Tibial nerve (tissue), 4 donors: ENCODE measurements at places on chromosomes 16 and 17. TPM values are rescaled to one million over a fixed set of nuclear protein-coding genes. Genes with fewer than 3 reads are reported as not detected.

GNG13 gene
- not detected for total RNA-seq

CMTM1 gene
- 5.1 TPM for total RNA-seq

CTNS gene
- 62.1 TPM for total RNA-seq

- no peaks in the 10 kb centered on the region for H3K27me3 ChIP-seq
- H3K4me3 ChIP-seq: no peak overlapping the region
- DNase-seq: peak; percentile 28
Measured at GRCh38 chr16:31253642-31254045, 6.1 kb upstream of the ITGAM start.

DNA sequence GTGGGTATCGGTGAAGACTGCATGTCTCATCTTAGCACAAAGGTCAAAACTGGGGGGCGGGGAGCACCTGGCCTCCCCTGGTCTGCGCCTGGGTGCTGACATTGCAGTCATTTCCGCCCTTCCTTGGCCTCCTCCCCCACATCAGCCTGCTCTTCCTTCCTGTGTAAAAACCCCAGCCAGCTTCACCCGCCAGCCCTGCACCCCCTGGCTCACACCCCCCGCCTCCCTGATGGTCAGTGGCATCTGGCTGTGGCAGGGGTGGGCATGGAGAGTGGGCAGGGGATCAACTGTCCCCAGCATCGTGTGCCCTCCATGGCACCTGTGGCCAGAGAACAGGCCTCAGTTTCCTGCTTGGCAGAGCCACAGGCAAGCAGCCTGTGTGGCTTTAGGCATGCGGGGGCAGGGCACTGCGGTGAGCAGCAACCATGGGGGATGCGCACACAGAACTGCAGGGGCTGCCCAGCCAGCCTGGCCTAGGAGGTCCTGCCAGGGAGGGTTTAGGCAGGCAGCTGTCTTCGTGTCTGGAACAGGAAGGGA is 26.5 kb upstream of the LASP1NB start:
- H3K4me3 ChIP-seq: no peak overlapping the region
- H3K27me3 ChIP-seq: no peaks in the 10 kb centered on the region
- no peaks in the 10 kb centered on the region for H3K36me3 ChIP-seq
- peaks cover 71% of the 10 kb centered on the region for H3K4me1 ChIP-seq

GRCh38 chr16:81158964-81159363 is 62.8 kb upstream of the GCSH start:
- H3K27me3 ChIP-seq: no peaks in the 10 kb centered on the region
- H3K4me3 ChIP-seq: no peak overlapping the region
- H3K36me3 ChIP-seq: no peaks in the 10 kb centered on the region
- H3K27ac ChIP-seq: no peak overlapping the region
- no peak for DNase-seq

GRCh38 chr17:17058304-17058703 is 16.0 kb downstream of the MPRIP start:
- H3K27ac ChIP-seq: peak overlapping the region; percentile 56
- peaks cover 11% of the 10 kb centered on the region for H3K36me3 ChIP-seq
- DNase-seq: no peak
- H3K4me1 ChIP-seq: peaks cover 99% of the 10 kb centered on the region

DNA sequence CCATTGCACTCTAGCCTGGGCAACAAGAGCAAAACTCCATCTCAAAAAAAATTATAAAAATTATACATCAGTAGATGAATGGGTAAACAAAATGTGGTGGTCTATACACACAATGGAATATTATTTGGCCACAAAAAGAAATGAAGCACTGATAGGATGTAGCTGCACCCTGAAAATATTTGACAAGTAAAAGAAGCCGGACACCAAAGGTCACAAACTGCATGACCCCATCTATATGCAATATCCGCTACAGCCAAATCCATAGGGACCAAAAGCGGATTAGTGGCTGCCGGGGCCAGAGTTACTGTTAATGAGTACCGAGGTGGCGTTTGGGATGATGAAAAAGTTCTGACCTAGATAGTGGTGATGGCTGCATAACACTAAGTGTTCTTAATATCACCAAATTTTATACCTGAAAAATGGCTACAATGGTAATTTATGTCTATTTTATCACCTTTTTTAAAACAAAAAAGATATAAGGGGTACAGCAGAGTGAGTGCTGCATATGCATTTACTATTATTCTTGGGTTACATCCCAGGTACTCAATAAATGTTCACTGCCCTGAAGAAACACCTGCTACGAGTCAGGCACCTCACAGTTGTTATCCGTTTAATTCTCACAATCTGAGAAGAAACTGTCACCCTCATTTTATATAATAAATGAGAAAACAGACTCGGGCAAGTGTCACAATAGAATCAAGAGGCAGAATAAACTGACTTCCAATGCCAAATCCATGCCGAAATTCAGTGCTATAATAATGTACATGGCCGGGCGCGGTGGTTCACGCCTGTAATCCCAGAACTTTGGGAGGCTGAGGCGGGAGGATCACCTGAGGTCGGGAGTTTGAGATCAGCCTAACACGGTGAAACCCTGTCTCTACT is 807 bp upstream of the HBQ1 start:
- H3K27ac ChIP-seq: no peak overlapping the region
- no peak overlapping the region for H3K4me3 ChIP-seq
- H3K36me3 ChIP-seq: no peaks in the 10 kb centered on the region
- DNase-seq: no peak

DNA sequence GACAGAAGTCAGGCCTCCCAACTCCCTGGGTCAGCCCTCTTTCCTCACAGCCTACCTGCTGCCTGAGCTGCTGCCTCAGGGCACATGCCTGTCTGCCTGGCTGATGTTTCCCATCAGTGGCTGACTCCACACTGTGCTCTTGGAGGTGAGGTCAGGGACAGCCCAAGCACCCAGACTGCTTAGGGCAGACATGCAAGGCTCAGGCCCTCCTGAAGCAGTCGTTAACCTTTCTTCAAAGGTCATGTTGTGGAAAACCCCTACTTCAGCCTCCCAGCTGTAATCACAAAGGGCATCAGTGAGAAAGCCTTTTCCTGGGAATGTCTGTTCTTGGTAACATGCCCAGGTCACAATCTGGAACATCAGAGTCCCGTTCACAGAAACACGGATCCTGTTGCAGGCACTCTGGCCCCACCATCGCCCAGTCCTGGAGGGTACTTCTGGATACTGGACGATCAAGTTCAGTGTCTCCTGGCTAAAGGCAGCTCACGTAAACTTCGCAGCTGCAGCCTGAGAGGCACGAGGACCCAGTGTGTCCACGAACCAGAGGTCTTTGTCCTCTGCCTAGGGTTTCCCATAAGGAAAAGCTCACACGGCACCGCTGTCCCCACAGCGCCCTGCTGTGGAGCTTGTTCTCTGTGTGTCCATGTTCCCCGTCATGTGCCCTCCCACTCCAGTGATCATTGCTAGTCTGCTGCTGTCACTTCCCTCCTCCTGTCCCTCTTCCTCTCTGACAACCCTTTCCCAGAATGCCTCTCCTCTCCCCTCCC is 54.9 kb downstream of the GNAO1 start:
- H3K4me1 ChIP-seq: peaks cover 19% of the 10 kb centered on the region
- no peak overlapping the region for H3K4me3 ChIP-seq
- no peak overlapping the region for H3K27ac ChIP-seq

DNA sequence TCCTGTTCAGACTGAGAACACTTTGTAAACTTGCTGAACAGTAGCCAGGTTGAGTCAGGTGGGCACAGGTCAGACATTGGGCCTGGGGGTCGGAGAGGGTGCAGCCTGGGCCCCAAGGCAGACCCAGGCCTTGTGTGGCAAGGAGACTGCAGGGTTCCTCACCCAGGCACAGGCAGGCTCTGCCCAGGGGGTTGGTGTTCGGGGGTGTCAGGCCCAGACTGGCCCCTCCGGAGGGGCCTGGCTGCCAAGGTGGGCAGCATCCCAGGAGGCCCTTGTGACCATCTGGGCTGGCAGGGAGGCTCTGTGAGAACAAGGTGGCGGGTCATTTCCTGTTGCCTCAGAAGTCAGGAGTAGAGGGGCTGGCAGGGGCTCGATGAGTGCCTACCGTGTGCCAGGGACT is 585 bp upstream of the MYO15A start:
- no peak overlapping the region for H3K4me3 ChIP-seq
- H3K27ac ChIP-seq: no peak overlapping the region
- no peak for DNase-seq
- no peaks in the 10 kb centered on the region for H3K4me1 ChIP-seq
- peaks cover 8% of the 10 kb centered on the region for H3K36me3 ChIP-seq
- no peaks in the 10 kb centered on the region for H3K27me3 ChIP-seq

- no peak for DNase-seq
- H3K27ac ChIP-seq: peak overlapping the region; percentile 59
- no peaks in the 10 kb centered on the region for H3K27me3 ChIP-seq
- H3K36me3 ChIP-seq: no peaks in the 10 kb centered on the region
- peaks cover 3% of the 10 kb centered on the region for H3K4me1 ChIP-seq
Measured at GRCh38 chr16:69311533-69312387, 610 bp downstream of the VPS4A start.

GRCh38 chr16:73480381-73480780 is 432.5 kb upstream of the ZFHX3 start:
- H3K4me3 ChIP-seq: no peak overlapping the region
- no peaks in the 10 kb centered on the region for H3K36me3 ChIP-seq
- peaks cover 8% of the 10 kb centered on the region for H3K27me3 ChIP-seq
- no peaks in the 10 kb centered on the region for H3K4me1 ChIP-seq

DNA sequence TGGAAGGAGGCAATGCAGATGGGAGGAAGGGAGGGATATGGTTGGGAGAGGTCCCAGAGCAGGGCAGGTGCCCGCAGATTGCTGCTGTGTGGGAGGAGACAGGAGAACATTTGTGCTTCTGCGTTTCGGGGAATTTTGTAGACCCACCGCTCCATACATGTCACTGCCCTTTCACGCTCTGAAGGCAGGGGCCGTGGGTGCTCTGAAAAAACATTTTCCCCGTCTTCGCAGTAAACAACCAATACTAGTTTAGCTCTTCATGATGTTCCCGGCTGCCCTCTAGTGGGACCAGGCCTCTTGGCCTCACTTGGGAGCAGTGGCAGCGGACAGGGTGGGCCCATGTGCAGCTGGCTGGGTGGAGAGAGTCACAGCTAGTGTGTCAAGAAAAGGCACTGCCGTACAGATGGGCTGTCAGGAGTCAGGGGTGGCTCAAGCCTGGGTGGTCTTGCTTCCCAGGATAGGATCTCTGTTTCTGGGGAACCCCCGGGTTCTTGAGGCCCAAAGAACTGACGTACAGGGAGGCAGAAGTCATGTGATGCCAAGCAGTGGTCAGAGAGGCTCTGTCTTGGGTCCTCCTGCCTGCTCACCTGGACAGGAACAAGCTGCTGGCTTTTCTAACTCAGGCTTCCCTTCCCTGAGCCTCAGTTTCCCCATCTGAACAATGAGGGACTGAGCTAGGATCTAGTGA is 46.5 kb upstream of the CPNE2 start:
- H3K36me3 ChIP-seq: peaks cover 58% of the 10 kb centered on the region
- no peaks in the 10 kb centered on the region for H3K27me3 ChIP-seq
- H3K4me1 ChIP-seq: no peaks in the 10 kb centered on the region
- peak overlapping the region; percentile 51 for H3K27ac ChIP-seq
- peak; percentile 84 for DNase-seq
- H3K4me3 ChIP-seq: peak overlapping the region; percentile 2

- H3K36me3 ChIP-seq: no peaks in the 10 kb centered on the region
- no peak for DNase-seq
- H3K4me3 ChIP-seq: no peak overlapping the region
- no peaks in the 10 kb centered on the region for H3K27me3 ChIP-seq
- no peaks in the 10 kb centered on the region for H3K4me1 ChIP-seq
Measured at GRCh38 chr17:30203471-30203981, 32.0 kb downstream of the SLC6A4 start.

GRCh38 chr16:49116873-49117272 is 164.8 kb downstream of the CBLN1 start:
- no peak overlapping the region for H3K4me3 ChIP-seq
- no peak for DNase-seq
- no peaks in the 10 kb centered on the region for H3K36me3 ChIP-seq
- H3K27ac ChIP-seq: no peak overlapping the region
